B cell (primary cell): ENCODE measurements at places on chromosomes 2 and 18. TPM values are rescaled to one million over a fixed set of nuclear protein-coding genes. Genes with fewer than 3 reads are reported as not detected.

GRCh38 chr18:47917923-47918610, 12.4 kb downstream of the SMAD2 start:
- DNase-seq: no peak

GRCh38 chr18:37282386-37283037, 283.1 kb downstream of the CELF4 start:
- no peak for DNase-seq

NT5C1B gene
- not detected in 2 replicates for polyA plus RNA-seq

CHST9 gene
- polyA plus RNA-seq: not detected in 2 replicates
